ENCODE measurements at places on chromosomes 2 and 18. TPM values are rescaled to one million over a fixed set of nuclear protein-coding genes. Genes with fewer than 3 reads are reported as not detected.

DNA sequence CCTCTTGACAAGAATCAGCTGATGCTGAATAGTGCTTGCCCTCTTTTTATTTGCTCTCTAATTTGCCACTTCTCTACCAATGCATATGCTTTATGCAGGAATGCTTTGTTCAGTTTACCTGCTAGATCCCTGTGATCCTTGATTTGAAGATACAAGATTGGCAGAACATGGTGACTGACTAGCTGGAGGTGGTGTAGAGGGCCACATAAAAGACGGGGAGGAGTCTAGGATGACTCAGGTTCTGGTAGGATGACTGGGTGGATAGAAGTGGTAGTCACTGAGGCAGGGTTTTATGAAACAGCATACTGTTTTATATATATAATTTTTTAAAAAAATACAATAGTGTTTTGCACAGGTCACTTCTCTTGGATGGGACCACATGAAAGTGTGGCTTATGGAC, 6.3 kb upstream of the ADGRF3 start:
- DNase-seq = peak; percentile 62

DNA sequence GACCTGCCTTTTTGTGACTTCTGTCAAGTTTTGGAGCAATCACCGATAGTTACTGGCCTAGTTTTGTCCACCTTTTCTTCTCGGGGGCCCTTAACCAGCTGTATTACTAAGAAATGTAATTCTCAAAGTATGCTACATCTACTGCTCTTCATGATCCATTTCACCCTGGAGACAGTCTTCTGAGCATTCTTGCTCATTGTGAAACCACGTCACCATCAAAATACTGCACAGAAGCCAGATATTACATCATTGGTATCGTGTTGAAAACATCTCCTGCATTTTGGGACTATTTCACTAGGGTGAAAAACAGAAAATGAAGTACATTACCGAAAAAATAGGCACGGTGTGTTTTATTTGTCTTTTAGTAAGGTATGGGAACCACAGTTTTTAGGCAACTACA, 11.7 kb downstream of the LYPD6B start:
- DNase-seq = no peak

The OTX1 gene
- 0.54 TPM for polyA plus RNA-seq

The TCF23 gene
- not detected for polyA plus RNA-seq

DNA sequence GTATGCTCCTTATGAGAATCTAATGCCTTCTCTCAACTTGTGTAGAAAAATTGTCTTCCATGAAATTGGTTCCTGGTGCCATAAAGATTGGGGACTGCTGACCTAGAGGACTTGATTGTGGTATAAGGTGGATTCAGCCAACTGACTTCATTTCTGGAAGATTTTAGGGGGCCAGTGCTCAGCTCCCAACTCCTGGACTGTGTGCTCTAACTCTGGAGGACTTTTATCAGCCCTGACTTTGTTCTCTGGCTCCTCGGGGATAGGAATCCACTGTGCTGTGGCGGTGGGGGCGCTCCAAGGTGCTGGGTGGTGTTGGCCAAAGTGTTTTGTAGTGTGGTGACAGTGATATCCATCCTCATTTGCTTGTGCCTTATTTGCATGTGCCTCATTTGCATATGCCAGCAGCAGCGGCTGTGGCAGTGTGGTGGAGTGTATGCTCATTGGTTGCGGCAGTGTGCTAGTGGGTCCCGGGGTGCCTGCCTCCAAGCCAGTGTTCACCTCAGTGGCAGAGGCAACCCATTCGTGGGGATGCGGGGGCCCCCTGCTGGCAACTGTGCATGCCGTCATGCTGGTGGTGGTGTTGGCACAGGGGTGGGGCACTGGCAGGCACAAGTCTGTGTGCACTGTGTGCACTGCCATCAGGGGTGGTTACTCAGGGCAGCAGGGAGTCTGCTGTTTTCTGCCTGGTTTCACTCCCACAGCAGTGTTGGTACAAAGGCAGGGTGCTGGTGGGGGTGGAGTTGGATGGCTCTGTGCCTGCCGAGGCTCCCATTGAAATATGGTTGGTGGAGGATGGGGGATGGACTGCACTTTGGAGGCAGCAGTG, 19.6 kb downstream of the EHBP1 start:
- DNase-seq = no peak

GRCh38 chr2:208320686-208321085, 54.6 kb downstream of the PIKFYVE start:
- no peak for DNase-seq

- no peak for DNase-seq
Observed at GRCh38 chr18:47413327-47413726, 161.9 kb upstream of the SKOR2 start.

GRCh38 chr2:233689501-233689900, 3.2 kb upstream of the UGT1A6 start:
- DNase-seq = no peak

- DNase-seq = no peak
Observed at GRCh38 chr2:29420464-29420863, 305.2 kb downstream of the CLIP4 start.

The MARCO gene
- 0.17 TPM for polyA plus RNA-seq

The SLC23A3 gene
- polyA plus RNA-seq = 2.4 TPM
